Activated CD4-positive, alpha-beta T cell treated with anti-CD3 and anti-CD28 coated beads, Interleukin-2, Interleukin-6, amounts not matched to agents 100 ng/mL and 50 ng/mL, durations not matched to agents 16 hours and 8 hours (primary cell): ENCODE measurements at places on chromosomes 5 and 9.
A peak's percentile ranks its signal among the peaks of the same experiment; 100 is the strongest.

GRCh38 chr9:127290561-127291065 is 26.0 kb downstream of the GARNL3 start:
- DNase-seq: no peak

DNA sequence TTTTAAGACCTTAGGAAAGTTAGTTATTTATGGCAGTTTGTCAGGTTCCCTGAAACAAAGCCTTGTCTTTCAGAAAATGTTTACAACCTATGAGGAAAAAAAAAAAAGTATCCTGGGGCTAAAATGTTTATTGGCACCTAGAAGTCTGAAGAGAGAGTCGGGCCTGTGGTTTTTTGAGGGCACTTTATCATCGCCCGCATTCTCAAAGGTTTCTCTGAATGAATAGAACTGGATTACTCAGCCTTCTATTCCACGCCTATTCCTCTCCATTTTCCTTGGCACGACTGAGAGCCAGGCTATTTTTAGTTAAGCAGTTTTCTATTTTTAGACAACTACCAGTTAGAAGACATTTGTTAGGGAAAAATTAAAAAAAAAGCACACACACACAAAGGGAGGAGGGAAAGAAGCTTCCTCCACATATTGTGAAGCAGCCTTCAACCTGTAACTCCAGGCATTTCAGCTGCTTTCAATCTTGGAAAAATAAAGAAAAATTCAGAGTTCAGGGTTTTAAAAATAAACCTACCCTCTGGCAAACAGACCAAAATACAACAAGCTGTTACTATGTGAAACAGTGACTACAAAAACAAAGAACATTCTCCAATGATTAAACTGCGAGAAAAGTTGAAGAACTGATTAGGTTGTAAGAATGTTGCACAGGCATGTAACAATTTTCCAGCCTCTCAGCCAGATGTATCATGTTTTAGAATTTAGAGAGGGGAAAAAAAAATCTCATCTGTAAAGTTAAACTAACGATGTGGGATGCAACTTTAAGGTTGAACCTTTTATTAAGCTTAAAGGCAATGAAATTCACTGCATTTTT is 97.0 kb downstream of the MEF2C start:
- DNase-seq: peak; percentile 46

DNA sequence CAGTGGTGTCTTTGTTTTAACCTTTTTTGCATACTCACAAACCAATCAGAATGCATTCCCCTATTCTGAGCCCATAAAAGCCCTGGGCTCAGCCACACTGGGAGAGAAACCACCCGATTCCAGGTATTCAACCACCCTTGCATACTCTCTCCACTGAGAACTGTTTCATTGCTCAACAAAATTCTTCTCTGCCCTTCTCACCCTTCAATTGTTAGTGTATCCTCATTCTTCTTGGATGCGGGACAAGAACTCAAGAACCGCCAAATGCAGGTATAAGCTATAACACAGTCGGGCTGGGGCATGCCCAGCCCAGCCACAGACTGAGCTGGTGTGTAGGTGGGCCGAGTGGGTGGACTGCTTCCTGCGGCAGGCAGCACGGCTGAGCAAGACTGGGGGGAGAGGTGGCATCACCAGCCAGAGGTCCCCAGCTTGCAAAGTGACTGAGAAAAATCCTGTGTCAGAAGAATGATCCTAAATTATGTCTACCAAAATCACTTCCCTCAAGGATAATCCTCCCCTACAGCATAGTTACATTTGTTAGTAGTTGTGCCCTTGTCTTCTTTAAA is 141.0 kb downstream of the SSBP2 start:
- no peak for DNase-seq

- no peak for DNase-seq
These were observed 1188.1 kb downstream of the DTWD2 start for GRCh38 chr5:117800261-117800660.

GRCh38 chr5:148846930-148847329 is 20.5 kb downstream of the ADRB2 start:
- no peak for DNase-seq

- DNase-seq: peak; percentile 37
These were observed 94.5 kb downstream of the PLPP1 start for GRCh38 chr5:55440188-55440646.

GRCh38 chr5:75710637-75711036 is 6.6 kb downstream of the POC5 start:
- no peak for DNase-seq

- no peak for DNase-seq
These were observed 95.2 kb upstream of the PHF24 start for GRCh38 chr9:34862836-34863235.

DNA sequence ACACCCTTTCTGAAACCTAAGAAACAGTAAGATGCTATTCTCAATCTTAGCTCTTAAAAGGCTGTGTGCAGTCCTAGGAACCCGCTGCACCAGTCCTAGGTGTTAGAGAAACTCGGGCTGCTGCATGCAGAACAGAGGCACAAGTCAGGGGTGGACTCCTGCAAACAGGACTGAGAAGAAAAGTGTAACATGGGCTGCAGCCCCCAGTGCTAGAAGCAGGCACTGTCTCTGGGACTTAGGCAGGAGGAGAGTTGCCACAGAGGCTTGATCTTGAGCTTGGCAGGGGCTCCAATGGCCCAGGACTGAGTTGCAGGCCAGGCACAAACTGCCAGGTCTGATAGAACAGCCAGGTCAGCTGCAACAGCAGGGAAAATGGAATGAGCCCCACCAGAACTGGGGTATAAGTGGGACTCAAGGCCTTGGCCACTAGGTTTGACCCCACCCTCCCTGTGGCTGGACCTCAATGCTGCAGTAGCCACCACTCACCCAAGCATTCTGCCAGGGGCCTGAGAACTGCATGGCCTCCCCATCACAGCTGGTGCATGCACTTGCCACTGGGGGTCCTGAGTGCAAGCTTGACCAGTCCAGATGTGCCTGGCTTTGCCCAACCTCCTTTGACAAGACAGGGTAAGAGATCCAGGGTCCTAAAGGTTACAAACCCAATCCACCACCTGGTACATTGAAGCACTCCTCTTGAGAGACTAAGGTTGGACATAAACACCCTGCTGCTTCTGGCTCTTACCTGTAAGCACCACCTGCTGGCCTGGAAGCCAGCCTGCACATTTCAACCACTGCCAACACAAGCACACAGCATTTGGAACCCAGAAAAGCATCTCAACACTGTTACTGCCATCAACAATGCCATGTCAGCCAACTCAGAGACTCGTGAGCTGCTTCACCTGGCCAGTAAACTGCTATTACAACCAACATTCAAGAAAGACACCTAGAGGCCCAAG is 103.3 kb downstream of the FBXL17 start:
- DNase-seq: no peak

- no peak for DNase-seq
These were observed 29.4 kb upstream of the ADAMTS2 start for GRCh38 chr5:179374506-179375235.

- DNase-seq: no peak
These were observed 97.4 kb downstream of the HINT1 start for GRCh38 chr5:131067636-131068035.

DNA sequence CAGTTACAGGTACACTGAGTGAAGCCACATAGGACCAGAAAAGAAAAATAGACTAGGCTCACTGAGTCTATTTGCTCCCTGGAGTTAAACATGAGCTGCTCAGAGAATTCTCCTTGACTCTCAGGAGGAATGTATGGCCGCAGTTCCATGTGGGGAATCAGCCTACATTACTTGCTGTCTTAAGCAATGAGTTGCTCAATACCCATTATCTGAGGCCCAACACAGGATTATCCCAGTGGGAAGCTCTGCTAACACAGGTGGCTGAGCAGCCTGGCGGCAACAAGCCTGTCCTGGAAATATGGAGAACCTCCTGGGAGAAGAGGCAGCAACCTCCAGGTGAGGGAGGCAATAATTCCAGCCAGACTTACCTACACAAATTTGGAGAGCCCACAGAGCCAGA is 177.5 kb upstream of the NREP start:
- no peak for DNase-seq

- no peak for DNase-seq
These were observed 40.2 kb upstream of the PHF2 start for GRCh38 chr9:93536167-93536566.

DNA sequence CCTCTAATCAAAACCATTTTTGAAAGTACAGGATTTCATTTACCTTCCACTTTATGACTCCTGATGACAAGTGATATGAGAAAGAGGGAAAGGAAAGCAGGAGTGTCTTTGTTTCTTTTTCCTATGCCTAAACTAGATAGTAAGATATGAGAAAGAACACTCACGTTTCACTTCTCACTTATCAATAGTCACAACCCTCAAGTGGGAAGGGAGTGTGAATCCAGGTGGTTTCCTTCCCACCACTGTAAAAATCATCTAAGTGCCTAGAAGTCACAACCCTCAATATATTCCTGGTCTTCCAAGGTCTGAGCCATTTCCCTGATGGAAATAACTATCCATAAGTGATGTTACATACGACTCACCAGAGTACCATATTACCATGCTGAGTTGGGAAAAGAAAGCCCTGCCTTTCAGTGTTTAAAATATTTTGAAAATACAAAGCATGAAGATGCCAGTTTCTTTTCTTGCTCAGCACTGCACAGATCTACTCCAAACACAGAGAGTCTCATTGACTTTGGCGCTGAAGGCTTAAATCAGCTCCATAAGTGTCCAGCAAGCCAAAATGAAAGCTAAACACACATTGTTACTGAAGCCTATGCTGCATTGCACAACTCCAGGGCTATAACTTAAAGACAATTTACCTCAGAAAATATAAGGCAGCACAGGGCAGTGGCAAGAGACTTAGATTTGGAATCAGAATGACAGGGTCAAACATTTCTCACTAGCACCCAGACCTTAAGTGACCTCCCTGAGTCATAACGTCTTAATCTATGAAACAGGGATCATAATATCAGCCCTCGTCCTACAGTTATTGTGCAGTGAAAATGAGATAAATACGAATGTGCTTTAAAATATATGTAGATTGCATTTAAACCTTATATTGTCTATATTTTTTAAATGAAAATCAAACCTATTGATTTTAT is 301.2 kb downstream of the KIAA0825 start:
- no peak for DNase-seq

DNA sequence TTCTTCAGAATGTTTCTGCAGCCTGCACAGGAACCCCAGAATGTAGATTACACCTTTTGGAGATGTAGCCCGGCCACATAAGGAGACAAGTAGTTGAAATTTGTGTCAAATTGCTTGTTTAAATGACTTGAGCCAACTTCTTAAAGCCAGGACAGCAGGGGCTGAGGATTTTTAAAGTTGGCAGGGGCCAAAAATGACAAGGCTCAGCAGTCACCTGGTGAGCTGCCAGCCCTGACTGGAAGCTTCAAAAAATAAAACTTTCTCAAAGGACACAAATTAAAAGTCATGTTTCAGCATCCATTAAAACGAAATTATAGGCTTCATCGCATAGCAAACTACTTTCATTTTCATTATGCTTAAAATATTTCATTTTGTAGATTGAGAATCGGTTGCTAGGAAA is 340.3 kb upstream of the WWC1 start:
- no peak for DNase-seq

- no peak for DNase-seq
These were observed 116.0 kb upstream of the ADRA1B start for GRCh38 chr5:159800131-159800840.

DNA sequence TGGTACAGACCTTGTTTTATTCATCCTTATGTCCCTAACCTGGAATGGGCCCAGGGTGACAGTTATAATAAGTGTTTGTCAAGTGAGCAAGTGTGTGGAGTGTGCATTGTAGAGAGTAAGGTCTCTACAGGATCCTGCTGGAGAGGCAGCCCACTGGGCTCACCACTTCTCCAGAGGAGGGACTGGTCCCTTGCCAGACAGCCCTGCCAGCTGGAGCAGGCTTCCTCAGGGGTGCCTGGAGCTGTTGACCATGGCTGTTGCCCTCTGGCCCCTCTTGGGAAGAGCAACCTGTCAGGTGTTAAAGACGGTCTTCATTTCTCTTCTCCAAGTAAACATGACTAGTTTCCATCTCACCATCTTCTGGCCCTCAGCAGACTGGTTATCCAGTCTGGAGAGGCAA is 20.0 kb downstream of the IRF1 start:
- no peak for DNase-seq

GRCh38 chr5:91373006-91373405 is 10.1 kb downstream of the ARRDC3 start:
- DNase-seq: no peak

GRCh38 chr5:43236653-43237355 is 44.8 kb downstream of the NIM1K start:
- no peak for DNase-seq

- DNase-seq: no peak
These were observed 9.1 kb downstream of the FBP2 start for GRCh38 chr9:94584555-94584954.

DNA sequence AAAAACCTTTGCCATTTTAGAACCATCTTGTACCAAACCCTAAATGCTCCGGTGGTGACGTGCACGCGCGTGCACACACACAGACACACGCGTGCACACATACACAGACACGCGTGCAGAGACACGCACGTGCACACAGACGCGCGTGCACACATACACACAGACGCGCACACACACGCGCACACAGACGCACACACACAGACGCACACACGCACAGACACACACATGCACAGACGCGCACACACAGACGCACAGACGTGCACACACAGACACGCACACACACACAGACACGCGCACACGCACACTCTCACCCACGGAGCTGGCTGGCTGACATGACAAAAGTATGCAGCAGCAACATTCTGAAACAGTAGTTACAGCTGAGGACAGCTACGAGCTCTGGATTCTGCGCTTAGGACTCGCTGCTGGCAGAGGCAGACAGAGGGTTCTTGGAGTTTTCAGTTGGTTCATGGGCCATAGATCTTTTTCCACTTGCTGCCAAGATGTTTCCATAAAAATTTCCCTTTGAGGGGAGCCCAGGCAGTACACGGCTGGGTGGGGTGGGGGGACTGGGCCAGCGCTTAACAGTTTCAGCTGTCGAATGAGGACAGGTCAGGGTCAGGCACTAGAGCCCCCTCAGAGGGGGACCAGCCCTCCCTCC is 46.2 kb upstream of the UBAC1 start:
- DNase-seq: no peak

DNA sequence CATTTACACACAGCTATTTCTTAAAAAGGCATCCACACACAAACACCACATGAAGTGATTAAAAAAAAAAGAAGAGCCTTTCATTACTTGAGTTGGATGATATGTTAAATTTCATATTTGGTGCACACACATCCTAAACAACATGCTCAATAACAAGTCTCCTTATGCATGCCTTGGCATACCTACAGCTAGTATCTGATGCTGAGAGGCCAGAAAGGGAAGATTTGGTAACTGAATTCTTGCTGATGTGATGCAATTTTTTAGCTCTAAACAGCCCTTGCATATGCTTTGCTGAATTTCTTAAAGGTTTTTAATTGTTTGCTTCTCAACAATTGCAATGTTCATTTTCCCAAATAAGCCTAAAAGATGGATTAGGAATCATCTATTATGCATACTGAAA is 338.8 kb downstream of the ARL15 start:
- DNase-seq: no peak

DNA sequence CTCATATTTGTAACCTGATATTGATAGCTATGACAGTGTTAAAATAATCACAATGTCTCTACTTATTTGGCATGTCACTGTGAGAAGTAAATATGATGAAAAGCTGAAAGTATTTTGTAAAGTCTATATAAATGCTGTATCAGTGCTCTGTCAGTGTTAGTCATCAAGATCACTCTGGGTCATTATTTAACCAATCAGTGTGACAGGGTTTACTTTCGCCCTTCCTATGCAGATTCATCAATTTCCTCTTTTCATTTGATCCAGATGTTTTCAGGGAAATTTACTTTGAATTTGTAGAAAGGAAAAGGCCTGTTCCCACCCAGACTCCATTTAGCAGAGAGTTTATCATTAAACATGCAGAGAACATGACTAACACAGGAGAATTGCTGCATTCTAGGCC is 9.9 kb upstream of the PCSK5 start:
- DNase-seq: no peak

- DNase-seq: peak; percentile 43
These were observed 131.5 kb upstream of the GRHPR start for GRCh38 chr9:37290940-37291485.
